Vagina (tissue), 2 donors: ENCODE measurements at places on chromosomes 7 and 10. TPM values are rescaled to one million over a fixed set of nuclear protein-coding genes. Genes with fewer than 3 reads are reported as not detected.

Gene OR2A7
- 7.4 TPM for total RNA-seq

Gene TAS2R41
- total RNA-seq: not detected

Gene CFAP43
- 0.25 TPM for total RNA-seq

Gene HOXA11
- total RNA-seq: 9.8 TPM

Gene TMEM178B
- 1.2 TPM for total RNA-seq
